ENCODE measurements at places on chromosomes 5 and 9.

DNA sequence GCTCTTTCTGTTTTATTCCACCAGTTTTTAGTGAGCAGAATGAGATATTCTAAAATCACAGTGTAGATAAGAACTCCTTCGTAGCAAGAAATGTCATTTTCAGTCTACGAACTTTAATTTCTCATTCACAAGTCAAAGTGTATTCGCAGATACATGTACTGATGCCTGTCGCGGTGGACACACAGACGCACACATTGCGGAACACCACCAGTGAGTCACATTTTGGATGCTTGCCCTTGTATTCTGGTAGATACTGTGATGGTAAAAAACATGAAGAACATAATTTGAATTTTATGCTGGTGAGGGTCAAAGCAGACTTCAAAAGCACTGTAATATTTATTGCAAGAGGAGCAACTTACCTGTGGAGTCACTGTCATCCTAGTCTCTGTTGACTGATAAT is 4.7 kb upstream of the C9orf57 start:
- no peak for DNase-seq

GRCh38 chr5:61184708-61185107 is 22.4 kb upstream of the SMIM15 start:
- DNase-seq = no peak

GRCh38 chr5:61752588-61752987 is 420.5 kb downstream of the ZSWIM6 start:
- no peak for DNase-seq

- no peak for DNase-seq
These were observed 96.3 kb downstream of the PTCH1 start for GRCh38 chr9:95420518-95420917.

DNA sequence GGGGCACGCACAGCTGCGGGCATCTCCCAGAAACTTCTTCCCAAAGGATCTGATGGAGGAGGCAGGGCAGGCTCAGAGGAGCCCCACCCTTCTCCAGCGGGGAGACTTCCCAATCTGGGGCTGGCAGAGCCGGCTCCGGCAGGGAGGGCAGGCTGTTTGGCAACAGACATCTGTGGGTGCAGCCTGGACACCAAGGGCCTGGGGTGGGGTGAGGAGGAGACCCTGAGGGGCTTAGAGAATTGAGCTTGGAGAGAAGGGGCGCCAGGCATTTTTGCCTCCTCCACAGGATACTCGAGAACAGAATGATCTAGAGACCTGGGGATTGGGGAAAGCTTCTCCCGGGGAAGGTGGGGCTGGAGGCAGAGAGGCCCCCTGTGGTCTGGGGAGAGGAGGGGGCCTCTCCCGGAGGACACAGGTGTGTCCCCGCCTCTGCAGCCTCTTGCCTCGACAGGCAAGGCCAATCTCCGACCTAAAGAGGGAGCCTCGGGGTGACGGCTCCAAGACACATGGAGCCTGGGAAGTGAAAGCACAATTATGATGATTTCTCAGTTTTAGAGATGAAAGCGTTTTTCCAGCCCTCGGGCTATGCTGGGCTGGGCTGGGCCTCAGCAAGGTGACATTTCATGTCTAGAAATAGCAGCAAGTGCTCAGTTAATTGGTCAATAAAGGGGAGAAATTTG is 8.4 kb downstream of the LHX3 start:
- no peak for DNase-seq

- DNase-seq = no peak
These were observed 16.6 kb downstream of the VAV2 start for GRCh38 chr9:133975511-133975910.

DNA sequence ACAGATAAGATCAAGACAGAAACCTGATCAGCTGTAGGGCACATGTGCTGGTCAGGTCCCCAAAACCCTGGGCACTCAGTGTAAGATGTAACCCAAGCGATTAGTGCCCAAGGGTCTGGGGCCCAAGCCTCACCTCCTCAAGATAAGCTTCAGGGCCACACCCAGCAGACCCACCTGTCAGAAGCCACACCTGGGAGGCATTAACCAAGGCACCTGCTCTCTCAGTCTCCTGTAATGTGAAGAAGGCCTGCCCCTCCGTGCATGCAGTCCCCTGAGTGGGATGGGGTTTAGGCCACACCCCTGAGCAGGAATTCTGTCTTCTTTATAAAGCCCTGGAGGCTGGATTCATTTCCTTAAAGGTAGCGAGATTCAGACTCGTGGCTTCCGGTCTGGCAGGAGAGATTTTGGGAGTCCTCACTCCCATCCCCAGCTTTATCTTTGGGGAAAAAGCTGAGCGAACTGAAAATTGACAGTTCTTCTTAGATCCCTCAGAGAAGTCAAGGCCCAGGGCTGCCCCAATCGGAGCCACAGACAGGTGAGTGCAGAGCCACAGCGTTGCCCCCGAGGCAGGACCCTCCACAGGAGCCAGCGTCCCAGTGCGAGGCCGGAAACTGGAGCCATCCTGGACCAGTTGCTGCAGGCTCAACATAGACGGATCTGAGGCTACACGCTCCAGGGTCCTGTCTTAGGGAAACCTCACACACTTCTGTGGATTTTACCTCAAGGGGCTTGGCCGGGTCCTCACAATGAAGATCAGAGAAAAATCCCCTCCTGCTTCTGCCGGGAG is 357.6 kb upstream of the IRX4 start:
- DNase-seq = no peak

GRCh38 chr5:81751836-81752643 is 1.1 kb upstream of the SSBP2 start:
- DNase-seq = no peak

- DNase-seq = no peak
These were observed 25.2 kb downstream of the DTWD2 start for GRCh38 chr5:118963169-118963568.

DNA sequence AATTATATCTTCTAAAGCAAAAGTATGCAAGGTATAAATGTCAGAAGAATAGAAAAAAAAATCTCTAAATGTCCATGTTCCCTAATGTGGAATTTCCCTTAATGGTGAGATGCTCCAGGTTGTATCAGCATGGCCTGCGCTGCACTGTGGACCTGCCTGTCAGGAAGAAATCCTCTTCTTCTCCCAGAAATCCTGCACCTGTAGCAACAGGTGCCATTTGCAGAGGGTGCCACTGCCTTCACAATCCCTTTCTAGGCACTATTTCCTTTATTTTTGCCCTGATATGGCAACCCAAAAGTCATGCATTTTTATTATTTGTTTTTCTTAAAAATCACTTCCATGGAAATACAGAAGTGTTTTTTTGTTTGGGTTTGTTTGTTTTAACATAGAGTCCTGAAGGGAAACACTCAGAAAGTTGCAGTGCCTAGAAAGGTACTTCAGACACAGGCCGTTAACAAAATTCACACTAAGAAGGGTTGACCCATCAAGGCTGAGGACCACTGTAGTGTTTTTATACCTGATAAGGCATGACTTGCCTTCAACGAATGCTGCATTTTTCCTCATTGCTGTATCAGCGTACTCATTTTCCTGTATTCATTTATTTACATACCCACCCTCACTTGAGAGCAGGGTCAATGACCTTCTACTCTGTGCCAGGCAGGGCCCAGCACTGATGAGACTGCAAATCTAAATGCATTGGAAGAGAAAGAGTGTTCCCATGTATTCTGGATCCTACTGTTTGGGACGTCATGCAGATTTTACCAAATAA is 177.8 kb downstream of the SNX18 start:
- no peak for DNase-seq

- no peak for DNase-seq
These were observed 32.5 kb downstream of the HABP4 start for GRCh38 chr9:96482476-96482875.

DNA sequence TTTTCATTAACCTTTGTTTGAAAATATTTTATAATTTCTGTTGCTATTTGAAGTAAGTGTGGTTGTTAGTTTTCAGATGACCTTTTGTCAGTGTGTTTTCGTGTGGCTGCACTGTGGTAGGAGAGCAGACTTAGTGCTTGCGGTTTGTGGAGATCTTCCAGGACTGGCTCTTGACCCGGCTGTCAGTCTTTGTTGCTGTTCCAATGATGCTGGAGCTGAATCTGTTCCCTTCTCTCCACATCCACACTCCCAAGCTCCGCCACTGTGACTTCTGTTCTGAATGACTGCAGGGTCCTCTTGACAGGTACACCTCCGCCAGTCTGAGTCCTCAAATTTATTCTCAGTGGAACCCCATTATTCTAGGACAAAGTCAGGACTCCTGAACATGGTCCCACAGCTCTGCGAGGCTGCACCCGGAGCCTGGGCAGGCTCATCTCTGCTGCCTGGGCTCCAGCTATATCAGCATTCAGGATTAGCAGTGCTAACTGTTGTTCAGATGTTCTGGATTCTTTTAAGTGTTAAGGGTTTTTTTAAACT is 126.0 kb downstream of the WNK2 start:
- DNase-seq = no peak

GRCh38 chr5:179876610-179876952 is 18.0 kb upstream of the MRNIP start:
- no peak for DNase-seq

DNA sequence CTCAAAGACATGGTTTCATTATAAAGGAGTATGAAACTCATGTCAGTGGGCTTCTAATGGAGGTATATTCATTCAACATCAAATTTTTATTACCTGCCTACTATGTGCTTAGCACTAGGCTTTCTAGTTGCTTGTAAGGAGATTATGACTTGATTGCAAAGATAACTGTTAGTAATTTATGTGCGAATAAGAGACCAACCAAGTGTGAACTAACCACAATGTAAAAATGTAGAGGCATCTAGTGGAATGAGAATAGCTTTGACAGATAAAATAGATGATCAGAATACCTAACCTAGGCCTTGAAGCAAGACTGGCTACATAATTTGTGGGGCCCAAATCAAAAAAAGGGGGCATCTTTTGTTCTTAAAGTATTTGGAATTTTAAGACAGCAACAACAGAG is 13.0 kb upstream of the PPP2R2B start:
- no peak for DNase-seq

DNA sequence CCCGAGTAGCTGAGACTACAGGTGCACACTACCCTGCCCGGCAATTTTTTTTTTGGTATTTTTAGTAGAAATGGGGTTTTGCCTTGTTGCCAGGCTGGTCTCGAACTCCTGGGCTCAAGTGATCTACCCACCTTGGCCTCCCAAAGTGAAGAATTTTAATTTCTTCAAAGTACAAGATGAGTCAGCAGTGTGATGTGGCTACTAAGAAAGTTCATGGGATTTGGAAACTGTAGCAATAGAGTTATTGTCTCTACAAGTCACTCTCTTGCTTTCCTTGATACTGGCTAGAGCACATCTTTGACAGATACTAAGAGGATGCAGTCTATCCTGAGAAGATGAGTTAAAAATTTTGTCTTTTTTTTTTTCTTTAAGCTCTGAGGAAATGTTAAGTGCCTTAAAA is 1.6 kb downstream of the CREB3 start:
- DNase-seq = no peak

- DNase-seq = no peak
These were observed 9.6 kb upstream of the CATSPER3 start for GRCh38 chr5:134957920-134958608.

GRCh38 chr5:92952243-92952642 is 628.8 kb downstream of the NR2F1-AS1 start:
- DNase-seq = no peak

GRCh38 chr9:96136992-96137670 is 164.8 kb downstream of the HSD17B3 start:
- no peak for DNase-seq

DNA sequence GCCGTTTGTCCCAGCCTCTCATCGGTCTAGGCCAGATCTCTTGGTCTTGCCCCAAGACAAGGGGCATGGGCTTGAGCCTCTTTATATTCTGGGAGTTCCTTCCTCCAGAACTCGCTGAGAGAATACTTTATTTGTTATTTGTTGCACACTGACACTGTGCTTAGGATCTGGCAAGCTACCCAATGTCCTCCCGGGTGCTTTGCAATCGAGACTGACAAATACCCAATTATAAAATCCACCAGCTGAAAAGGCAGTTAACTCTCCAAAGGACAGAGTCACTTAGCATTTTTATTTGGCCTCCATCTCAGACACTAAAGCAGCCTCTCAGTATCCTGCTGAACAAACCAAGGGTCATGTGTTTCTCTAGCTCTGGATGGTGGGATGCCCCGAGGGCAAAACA is 500.2 kb upstream of the DAP start:
- DNase-seq = no peak
